ENCODE measurements at places on chromosomes 13 and 19.

DNA sequence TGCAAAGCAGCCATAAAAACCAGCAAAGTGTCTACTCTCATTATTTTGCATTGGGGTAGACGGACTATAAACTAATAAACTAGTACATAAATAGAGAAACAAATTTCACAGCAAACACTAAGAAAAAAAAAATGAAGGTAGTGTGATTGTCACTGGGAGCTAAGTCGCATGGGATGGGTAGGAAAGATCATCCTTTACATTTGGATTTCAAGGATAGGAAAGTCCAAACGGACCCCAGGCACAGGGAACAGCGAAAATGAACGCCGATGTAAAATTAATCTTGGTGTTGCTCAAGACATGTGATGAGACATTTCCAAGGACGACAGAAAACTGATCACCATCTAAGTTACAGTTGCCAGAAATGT lies 690 bp upstream of the SGTA start:
- no peak for DNase-seq

DNA sequence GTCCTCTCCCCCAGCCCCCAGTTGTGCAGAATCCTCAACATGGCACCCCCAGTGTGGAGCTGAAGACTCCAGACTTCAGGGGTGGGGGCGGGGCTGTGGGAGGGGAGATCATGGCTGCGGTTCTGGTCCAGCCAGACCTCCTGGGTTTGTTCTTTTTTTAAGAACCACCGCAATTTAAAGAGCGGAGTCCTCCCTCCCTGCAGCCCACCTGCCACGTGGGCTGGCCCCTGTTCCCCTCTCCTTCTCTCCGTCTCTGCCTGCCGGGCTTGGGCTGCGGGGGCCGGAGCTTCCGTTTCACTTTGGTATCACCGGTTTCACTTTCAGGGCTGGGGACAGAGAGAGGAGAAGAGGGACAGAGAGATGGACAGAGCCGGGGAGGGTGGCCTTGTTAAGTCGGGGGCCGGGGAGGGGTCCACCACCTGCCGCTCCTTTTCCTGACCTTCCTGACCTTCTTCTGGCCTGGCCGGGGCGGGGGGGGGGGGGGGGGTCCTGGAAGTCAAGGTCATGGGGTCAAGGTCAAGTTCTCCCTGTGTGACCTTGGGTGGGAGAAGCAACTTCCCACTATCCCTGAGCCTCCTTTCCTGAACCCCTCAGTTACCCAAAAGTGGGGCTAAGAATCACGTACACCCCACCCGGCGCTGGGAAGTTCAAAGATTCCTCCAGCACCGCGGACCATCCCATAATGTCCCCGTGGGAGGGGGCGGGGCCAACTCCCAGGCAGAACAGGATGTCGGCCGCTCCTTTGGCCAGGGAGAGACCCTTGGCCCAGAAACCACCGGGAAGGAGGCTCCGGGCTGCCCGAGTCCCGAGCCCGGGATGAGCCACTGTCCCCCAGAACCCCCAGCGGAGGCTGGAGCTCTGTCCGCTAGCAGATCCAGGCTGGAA lies 11.3 kb upstream of the ZBTB7A start:
- DNase-seq: peak; percentile 75

DNA sequence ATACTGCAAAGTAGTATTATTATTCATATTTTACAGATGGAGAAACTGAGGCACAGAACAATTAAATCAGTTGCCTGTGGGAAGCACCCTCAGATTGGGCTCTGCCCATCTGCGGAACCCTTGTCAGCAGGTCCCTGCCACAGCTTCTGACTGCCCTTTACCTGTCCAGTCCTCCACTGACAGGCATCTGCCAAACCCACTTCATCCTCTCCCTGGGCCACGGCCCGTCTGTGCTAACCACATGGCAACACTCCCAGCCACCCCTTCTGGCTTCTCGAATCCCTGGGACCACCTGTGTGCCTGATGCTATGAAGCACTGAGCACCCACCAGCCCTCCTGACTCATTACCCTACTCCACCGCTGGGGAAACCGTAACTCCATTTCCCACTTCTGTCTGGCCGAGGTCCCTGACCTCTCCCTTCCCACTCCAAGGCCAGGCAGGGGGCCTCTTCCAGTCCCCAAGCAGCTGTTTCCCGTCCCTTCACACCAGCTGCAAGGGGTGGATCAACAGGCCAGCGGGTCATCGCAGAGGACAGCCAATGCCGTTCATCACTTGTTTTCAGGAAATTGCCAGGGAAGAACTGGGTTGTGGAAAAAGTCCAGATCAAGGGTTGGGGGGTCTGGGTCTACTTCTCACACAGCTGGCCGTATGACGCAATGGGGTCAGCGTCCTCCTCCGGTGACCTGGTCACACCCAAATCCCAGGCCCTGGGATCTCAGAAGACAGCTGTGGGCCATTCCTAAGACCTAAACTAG lies 2.5 kb downstream of the KANK3 start:
- DNase-seq: no peak

DNA sequence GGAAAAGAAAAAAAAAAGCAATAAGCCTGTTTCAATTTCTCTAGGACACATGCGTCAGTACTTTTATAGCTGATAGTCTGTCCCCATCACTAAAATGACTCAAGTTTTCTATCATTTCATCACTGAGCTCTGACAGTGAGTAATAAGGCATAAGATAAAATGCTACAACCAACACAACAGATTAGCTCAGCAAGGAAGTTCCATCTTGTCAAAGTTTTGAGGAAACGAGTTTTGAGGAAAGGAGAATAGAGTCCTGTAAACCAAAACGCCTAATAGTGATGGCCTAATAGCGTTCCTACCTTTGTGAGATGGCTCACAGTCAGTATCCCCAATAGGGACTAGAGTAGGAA lies 145.1 kb downstream of the LACC1 start:
- no peak for DNase-seq

DNA sequence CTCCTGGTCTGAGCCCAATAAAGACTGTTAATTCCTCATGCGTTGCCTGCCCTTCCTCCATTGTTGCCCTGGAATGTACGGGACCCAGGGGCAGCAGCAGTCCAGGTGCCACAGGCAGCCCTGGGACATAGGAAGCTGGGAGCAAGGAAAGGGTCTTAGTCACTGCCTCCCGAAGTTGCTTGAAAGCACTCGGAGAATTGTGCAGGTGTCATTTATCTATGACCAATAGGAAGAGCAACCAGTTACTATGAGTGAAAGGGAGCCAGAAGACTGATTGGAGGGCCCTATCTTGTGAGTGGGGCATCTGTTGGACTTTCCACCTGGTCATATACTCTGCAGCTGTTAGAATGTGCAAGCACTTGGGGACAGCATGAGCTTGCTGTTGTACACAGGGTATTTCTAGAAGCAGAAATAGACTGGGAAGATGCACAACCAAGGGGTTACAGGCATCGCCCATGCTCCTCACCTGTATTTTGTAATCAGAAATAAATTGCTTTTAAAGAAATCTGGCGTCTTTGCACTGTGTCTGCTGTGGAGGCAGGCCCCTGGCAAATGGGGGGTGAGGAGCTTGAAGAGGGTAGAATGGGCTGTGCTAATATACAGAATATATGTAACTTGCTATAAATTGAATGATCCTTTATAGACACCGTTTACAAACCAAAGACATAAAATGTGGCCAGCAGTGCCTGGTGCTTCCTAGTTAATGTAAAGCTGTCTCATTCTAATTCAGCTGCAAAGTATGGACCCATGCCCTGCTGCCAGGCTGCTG lies 4.2 kb upstream of the RPS11 start:
- peak; percentile 18 for DNase-seq

GRCh38 chr13:24271601-24272451 lies 37.6 kb upstream of the C1QTNF9 start:
- DNase-seq: no peak

DNA sequence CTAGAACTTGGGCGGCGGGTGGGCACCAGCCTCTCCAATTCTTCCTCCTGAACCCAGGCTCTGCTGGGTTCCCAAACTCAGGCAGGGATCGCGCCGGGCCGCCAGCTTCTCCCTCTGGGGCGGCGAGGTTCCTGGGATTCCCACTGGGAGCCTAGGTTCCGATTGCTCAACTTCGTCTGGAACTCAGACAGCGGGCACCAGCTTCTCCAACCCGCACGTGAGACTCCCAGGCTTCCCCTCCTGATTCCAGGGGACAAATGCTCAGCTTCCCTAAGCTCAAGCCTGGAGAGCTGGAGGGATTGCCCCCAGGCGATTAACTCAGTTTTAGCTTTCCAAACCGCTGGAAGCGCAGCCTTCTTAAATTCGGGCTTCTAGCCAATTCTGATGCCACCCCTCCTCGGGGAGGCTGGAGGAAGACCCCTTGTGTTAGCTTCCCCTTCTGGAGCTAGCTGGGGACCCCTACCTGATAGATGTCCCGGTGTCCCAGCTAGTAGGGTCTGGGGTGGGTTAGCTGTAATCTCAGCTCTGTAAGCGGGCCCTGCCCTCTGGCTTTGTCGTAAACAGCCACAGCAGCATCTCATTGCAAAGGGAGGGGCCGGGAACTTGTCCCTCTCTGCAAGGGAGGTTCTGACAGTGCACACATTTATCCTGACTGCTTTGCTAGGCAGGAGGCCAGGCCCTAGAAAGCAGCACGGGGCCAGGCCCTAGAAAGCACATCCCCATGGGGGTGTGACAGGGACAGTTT lies 671 bp downstream of the MCOLN1 start:
- DNase-seq: no peak

DNA sequence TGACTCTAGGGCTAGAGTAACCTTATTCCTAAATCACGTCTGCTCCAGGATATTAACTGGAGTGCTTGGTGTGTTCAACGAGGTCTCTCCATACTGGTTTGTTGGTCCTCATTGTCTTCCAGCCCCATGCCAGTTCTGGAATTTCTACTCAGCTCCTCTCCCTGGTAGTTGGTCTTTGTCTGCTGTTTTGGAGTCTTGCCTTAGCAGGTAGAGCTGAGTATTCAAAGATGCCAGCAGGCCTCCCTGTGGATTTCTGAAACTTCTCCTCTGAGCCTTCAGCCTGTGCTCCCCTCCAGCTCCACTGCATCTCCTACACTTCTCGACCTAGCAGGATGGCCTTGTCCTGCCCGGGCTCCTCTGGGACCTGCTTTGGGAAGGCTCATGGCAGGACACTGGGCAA lies 25.5 kb downstream of the SOX1 start:
- no peak for DNase-seq

DNA sequence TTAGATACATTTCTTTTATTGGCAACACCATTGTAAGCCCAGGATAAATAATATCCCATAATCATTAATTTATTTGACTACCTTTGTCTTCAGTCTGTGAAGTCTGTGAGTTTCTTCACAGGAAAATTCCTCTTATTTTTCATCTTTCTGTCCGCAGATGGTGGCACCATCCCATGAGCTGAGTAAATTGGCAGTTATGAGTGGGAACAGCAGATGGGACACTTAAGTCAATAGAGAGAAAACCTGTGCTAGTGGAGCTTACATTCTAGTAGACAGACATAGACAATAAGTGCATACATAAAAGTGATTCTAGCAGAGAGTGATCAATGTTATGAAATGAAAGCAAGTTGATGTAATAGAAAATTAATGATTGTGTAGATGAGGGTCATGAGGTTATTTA lies 638.2 kb upstream of the MIR17HG start:
- no peak for DNase-seq

- no peak for DNase-seq
Measured at GRCh38 chr19:13165162-13165997, 15.2 kb downstream of the IER2 start.

DNA sequence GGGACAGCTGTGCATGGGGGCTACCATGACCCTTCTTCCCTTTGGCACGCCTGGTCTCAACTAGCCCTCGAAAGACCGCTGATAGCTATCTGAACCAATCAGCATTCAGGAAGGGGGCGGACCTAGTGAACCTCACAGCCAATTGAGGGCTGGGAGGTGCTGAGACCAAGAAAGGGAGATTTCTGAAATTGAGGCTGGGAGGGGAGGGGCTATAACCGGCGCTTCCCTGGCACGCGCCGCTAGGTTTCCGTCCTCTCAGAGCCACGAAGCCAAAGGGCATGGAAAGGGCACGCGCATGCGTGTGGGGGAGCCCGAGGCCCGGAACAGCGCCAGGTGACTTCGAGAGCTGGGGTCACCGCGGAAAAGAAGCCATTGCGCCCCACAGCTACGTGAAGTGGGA lies 4.2 kb upstream of the PAFAH1B3 start:
- DNase-seq: no peak

GRCh38 chr13:78609464-78610205 lies 6.3 kb upstream of the POU4F1 start:
- no peak for DNase-seq

GRCh38 chr19:3282564-3282963 lies 58.1 kb downstream of the CELF5 start:
- DNase-seq: no peak

DNA sequence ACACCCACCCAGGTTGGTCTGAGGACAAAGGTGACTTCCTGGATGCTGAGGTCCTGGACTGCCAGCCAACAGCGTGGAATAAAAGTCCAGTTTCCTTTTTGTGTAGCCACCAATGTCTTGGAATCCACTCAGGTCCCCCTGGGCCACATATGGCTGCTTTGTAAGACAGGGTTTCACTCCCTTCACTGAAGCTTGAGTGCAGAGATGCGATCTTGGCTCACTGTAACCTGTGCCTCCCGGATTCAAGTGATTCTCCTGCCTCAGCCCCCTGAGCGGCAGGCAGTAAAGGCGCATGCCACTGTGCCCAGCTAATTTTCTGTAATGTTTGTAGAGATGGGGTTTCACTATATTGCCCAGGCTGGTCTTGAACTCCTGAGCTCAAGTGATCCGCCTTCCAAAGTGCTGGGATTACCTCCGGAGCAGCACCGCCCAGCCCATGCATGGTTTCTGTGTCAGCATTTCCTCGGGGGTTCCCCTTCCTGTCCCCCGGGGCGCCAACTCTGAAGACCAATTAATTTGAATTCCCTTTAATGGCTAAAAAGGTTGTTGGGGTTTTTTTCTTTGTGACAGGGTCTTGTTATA lies 17.5 kb downstream of the KANK2 start:
- DNase-seq: peak; percentile 32

DNA sequence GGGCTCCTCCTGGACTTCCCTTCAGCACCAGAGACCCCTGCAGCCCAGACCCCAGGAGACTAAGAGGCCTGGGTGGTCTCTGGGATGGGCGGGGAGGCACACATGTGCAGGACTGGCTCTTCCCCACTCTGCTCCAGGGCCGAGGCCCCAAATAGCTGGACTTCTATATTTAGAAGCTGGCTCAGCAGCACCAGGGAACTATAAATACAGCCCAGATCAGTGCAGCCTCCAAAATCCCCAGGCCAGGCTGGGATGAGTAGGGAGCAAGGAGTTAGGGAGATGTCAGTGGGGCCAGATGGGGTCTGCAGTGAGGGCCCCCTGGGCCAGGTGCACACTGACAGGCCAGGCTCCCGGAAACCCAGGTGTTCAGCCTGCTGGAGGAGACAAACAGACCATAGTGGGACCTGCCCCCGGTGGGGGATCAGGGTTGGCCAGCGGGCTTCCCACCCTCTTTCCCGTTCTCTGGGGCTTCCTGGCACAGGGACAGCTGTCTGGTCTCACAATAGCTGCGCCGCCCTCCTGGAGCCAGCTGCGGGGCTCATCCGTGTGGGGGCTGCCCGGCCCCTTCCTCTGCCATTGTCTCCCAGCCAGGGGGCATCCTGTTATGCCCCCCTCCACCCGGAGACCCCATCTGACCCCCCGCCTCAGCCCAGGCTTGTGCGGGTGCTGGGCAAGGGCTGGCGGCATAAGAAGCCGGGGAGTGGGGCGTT lies 5.5 kb upstream of the ADGRE5 start:
- DNase-seq: no peak

DNA sequence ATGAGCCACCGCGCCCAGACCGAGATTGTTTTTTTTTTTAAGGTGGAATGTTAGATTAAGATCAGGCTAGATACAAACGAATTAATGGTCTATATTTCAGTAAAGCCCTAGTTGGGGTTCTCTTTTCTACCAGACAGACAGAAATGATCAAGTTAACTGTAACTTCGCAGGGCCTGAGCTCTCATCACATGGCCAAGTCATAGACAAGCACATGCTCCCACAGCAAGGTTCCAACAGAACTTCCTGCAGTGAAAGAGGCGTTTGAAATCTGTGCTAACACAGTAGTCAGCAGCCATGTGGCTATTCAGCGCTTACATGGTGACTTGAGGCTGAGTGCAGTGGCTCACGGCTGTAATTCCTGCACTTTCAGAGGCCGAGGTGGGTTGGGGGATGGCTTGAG lies 34.7 kb upstream of the SEMA6B start:
- no peak for DNase-seq

All from activated naive CD8-positive, alpha-beta T cell treated with anti-CD3 and anti-CD28 coated beads, Interleukin-2, amount 50 U/mL, for 24 hours (primary cell).